ENCODE measurements at places on chromosomes 3 and 15.

DNA sequence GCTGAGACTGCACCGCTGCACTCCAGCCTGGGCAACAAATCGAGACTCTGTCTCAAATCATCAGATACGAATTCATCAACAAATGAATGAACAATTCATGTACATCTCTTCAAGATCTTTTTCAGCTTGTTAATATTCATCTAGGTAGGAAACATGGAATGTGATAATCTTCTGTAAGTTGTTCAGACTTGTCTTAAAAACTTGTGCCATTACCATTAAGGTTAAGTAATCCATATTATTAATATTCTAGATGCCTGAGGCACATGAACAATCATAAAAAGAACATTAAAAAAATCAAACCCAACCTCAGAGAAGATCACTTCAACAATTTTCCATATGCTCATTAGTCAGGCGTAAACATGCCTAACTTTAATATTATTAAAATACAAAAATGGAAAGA lies 36.2 kb downstream of the CHSY1 start:
- DNase-seq = no peak

DNA sequence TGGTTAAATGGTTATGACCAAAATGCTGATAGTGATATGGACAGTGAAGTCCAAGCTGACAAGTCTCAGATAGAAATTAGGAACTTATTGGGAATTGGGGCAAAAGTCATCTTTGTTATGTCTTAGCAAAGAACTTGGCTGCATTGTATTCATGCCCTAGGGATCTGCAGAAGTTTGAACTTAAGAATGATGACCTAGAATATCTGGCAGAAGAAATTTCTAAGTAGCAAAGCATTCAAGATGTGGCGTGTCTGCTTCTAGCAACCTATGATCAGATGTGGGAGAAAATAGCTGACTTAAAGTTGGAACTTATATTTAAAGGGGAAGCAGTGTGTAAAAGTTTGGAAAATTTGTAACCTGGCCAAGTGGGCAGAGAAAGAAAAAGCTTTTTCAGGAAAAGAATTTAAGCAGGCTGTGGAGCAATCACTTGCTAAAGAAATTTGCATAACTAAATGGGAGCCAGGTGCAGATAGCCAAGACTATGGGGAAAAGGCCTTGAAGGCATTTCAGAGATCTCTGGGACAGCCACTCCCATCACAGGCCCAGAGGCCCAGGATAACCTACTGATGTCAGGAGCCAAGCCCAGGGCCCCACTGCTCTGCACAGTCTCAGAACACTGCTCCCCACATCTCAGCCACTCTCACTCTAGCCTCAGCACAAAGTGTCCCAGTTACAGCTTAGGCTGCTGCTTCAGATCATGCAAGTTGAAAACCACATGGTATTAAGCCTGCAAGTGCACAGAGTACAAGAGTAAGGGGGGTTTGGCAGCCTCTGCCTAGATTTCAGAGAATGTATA lies 147.8 kb upstream of the TGFBR2 start:
- no peak for DNase-seq

- DNase-seq = no peak
Measured at GRCh38 chr15:63181648-63182047, 7.8 kb upstream of the RAB8B start.

DNA sequence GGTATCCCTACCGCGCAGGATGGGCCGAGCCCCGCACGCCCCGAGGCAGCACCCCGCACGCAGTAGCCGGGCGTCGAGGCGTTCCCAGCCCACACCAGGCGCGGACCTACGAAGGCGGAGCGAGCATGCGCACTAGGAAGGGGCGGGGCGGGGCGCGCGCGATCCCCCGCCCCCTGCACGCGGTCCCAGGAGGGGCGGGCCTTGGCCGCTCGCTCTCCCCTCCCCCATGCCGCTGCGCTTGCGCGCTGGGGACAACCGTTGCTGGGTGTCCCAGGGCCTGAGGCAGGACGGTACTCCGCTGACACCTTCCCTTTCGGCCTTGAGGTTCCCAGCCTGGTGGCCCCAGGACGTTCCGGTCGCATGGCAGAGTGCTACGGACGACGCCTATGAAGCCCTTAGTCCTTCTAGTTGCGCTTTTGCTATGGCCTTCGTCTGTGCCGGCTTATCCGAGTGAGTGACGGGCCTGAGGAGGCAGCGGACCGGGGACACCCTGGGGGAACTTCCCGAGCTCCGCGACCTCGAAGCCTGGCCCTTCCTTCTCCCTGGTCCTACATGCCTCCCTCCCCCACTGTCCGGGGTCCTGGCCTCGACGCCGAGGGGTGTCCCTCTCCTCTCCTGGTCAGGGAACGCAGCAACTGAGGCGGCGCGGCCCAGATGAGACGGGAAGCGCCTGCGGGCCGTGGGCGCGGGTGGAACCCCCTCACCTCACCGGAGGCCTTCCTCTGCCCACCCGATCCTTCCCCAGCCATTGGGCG lies at the start of gene SPESP1:
SPESP1 (plus strand) TSS at position 258 of the 755 bp plus-strand sequence; CDS start at position 387, 129 bp downstream.
- DNase-seq = peak; percentile 4

DNA sequence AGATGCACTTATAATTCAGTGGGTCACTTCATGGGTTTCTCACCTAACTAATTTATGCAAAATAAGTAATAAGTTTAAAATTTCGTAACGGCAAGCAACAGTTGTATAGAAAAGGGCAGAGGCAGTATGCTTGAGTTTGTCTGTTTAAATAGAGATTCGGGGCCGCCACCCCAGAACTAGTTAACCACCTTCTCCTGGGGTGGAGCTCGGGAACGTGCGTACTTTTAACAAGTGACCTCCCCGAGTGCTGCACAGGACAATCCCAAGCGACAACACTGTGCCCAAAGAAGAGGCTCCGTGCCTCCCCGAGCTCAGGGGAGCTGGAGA lies 439 bp downstream of the SSR3 start:
- no peak for DNase-seq

DNA sequence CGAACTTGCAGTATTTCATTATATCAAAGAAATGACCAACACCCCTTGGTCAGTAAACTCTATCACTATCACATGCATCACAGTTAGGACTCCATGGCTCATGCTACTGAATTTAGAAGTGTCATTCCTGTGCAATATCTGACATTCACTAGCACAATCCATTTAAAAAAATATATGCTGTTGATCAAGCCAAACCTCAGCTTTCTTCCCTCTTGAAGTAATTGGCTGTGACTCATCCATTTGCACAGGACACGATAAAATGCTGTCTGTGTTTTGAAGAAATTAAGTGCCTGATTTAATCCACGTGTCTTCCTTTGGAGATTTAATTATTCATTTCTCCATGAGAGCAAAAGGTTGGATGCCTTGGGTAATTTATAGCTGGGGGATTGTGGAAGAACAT lies 38.9 kb downstream of the CPNE4 start:
- DNase-seq = no peak

DNA sequence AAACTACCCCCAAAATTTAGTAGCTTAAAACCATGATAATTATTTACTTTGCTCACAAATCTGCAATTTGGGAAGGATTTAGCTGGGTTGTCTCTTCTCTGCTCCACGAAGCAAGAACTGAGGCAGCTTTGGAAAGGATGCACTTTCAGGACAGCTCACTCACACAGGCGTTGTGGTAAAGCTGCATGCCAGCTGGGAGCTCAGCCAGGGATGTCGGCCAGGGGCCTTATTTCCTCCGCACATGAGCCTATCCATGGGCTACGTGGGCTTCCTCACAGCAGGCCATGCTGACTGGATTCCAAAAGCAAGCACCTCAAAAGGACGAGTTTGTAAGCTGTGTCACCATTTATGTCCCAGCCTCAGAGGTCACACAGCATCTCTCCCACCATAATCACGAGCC lies 301.3 kb upstream of the IGF1R start:
- no peak for DNase-seq

- DNase-seq = no peak
Measured at GRCh38 chr3:168058481-168058880, 37.2 kb downstream of the GOLIM4 start.

GRCh38 chr3:147757866-147758265 lies 348.7 kb downstream of the ZIC1 start:
- DNase-seq = no peak

DNA sequence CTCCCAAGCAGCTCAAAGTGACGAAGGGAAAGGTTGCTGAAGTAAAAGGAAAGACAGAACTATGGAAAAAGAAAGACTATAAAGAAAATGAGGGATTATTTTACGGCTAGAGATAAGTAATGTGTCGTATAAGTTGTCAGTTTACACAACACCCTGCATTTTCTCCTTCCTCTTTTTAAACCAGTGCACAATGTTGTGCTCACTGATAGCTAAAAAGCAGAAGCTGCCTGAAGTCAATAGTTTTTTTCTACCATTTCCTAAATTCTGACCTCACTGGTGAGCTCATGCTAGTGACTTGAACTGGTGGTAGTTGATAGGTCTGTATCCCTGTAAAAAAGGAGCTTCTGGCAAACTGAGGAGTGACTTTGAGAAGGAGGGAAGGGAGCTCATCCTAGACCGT lies 368.6 kb upstream of the GBE1 start:
- DNase-seq = peak; percentile 47

DNA sequence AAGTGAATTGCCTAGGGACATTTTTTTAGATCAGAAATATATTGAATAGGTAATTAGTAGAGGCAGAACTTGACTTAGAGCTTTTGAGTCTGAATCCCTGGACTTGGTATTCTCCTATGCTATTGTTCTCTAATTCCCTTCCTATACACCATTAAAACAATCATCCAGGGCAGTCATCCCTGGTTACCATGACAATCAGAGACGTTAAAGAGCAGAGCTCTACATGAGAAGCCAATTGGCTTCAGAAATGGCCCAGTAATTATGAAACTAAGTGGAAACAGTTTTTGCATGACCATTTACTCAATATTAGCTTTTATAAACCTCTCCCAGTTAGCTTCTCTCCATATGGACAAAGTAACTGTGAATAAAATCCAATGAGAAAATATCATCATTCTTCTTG lies 182.1 kb upstream of the TP63 start:
- DNase-seq = no peak

GRCh38 chr3:65331730-65332129 lies 643.9 kb upstream of the ADAMTS9 start:
- no peak for DNase-seq

DNA sequence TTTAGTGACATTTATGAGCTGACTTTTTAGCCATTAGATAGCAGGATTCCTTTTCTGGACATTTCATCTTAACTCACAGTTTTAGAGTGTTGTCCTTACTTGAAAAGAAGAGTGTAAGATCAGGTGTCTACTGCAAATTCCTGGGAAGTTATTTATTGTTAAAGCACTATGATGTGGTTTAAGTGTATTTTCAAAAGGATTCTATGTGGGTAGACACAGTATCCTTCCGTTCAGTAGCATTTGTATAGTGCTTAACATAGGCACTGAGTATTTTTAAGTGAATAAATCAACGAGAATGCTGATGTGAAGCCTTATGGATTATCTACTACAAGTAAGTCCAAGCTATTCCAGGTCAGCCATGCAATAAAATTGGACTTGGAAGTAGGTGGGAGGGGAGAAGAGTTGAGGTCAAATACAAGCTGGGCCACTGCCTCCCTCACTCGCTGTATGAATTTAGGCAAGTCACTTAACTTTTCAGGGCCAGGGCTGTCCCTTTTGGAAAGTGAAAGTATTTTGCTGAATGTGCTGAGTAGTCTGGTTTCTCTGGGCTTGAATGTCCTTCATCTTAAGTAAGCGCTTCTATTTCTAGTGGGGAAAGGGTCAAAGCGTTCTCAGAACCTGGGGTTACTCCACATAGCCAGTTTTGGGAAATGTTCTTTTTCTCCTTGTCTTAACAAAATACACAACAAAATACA lies 48.6 kb downstream of the GAP43 start:
- no peak for DNase-seq

DNA sequence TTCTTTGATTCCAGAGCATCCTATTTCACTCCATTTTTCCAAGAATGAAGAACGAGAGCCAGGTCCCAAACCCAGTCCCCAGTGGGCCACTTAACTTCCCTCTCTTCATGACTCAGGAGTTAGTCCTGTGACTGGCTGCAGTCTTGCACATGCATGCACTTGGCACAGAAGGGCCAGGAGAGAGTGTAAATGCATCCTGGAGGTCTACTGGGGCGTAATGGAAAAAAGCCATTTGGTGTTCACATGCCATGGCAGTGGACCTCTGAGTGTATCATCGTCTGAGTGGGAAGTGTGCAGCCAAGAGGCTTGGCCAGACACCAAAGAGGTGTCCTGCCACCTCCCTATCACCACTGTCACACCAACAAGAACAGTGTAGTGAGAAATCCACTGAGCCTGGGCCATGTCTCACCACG lies 15.1 kb upstream of the RFTN1 start:
- DNase-seq = no peak

DNA sequence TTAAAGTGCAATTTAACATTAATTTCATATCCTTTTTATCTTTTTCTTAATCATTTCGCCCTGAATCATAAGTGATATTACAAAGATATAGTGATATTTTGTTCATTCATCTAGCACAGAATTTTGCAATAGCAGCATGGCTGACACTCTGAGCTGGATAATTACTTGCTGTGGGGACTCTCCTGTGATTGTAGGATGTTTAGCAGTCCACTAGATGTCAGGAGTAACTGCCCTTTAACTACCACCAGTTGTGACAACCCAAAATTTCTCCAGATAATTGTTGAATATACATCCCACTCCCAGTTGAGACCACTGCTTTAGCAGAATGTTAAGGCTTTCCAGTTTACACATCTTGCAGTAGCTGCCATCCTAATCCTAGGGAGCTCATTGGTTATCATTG lies 196.8 kb upstream of the MBNL1 start:
- no peak for DNase-seq

DNA sequence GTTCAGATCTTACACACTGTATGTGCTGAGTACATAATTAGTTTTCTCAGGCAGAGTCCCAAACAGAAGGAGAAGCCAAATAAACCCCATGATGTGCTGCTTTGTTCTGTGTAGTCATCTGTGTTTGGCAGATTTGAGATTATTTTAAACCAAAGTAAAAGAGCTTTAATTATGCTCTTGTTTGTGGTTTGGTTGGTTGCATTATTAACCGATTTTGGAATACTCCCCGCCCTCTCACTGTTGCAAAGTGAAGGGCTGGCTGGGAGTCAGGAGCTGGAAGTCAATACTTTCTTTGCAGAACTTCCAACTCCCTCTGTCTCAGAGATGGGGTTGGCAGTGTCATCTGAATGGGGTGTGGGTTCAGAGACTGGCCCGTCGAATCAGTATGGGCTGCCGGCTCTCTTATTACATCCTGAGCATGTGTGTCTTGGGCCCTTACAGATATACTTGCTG lies 34.4 kb downstream of the SLCO3A1 start:
- peak; percentile 60 for DNase-seq

DNA sequence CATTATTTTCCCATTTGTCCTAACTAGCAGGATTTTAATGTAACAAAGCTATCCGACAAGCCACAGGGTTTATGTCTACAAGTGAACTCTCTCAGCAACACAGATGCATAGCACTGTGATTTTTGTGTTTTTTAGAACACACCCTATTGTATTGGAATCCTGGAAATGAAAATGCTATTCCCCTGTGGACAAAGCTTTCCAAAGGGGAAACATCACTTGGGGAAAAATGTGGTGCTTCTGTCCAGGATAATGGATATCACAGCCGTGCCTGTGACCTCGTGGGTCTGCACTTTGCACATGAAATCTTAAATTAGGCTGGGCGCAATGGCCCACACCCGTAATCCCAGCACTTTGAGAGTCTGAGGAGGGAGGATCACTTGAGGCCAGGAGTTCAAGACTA lies 60.6 kb downstream of the EFCAB12 start:
- DNase-seq = no peak

GRCh38 chr3:164940745-164941144 lies 137.6 kb downstream of the SI start:
- no peak for DNase-seq

GRCh38 chr3:50450209-50450921 lies 53.1 kb downstream of the CACNA2D2 start:
- DNase-seq = peak; percentile 40

Measured in midbrain (tissue), 1 donor.